ENCODE measurements at places on chromosomes 6 and 20. TPM values are rescaled to one million over a fixed set of nuclear protein-coding genes. Genes with fewer than 3 reads are reported as not detected.

- DNase-seq = no peak
Measured at GRCh38 chr6:136773473-136773796, 18.8 kb downstream of the MAP3K5 start.

DNA sequence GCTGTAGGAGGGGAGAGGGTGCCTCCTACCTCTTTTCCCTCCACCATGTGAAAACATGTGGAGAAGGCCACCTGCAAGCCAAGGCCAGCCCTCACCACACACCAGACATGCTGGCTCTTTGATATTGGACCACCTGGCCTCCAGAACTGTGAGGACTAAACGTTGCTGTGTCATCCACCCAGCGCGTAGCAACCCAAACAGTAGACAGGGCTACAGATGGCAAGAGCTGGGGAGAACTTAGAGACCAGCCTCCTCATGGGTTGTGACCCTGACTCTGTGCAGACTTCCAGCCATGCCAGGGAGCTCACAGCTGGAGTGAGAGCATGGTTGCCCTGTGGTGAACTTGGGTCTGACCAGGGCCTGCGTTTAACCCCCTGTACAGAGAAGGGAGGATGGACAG is 195.9 kb upstream of the CST7 start:
- DNase-seq = no peak

- no peak for DNase-seq
Measured at GRCh38 chr6:143150281-143150680, 89.6 kb downstream of the AIG1 start.

- no peak for DNase-seq
Measured at GRCh38 chr20:58523971-58524315, 8.7 kb upstream of the APCDD1L start.

DNA sequence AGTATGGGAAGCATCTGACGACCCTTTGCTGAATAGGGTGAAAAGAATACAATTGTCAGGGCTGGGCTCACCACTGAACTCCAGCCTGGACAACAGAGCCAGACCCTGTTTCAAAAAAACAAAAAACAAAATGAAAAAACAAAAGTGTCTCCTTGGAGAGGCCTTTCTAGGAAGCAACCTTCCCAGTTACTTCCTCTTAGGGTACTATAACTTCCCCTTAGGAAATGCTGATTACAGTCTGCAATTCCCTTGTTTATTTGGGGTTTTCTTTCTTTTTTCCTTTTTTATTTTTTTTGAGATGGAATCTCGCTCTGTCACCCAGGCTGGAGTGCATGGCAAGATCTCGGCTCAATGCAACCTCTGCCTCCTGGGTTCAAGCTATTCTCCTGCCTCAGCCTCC is 20.5 kb upstream of the TTPAL start:
- DNase-seq = no peak

DNA sequence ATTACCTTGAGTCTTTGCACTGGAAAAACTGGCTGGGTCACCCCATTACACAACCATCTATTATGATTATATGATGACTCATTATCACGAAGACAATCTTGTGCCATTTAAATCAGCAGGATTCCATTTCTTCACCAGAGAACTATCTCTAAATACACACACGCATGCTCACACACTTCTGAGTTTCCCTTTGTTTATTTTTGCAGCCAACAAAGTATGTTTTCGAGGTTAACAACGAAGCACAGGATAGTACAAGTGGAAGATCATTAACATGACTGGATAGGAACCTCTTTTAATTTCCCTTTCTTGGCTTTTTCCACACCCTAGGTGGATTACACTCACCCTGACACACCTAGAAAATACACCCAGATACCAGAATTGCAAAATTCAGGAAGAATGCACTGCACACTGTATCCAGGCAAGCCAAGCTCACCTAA is 18.9 kb downstream of the PERP start:
- DNase-seq = no peak

- DNase-seq = no peak
Measured at GRCh38 chr6:91719414-91719813, 1132.5 kb upstream of the MAP3K7 start.

DNA sequence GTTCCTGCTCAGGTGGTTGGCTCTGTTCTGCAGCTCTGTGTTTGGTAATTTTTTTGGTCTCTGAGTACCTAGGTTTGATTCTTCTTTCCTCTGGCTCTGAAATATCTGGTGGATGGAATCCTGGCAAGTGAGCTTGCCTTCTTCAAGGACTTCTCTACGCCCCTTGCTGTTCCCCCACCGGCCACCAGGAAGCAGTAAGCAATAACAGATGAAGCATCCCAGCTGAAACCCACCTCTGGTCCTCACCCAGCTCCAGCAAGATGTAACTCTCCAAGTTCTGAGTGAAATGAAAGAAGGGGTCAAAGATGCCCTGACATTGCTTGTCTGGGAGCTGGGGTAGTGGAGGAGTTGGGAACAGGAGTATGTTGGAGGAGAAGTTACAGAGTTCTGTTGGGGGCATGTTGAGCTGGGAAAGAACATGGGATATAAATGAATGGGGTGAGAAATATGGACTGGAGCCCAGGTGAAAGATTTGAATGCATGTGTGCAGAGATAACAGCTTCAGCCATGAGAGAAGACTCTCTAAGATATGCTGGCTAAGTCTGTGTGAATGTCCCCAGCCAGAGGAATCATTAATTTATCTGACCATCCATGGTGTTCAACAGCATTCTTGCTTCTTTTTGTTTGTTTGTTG is 51.3 kb upstream of the GLP1R start:
- no peak for DNase-seq

GRCh38 chr6:116948533-116949304 is 71.7 kb downstream of the RFX6 start:
- no peak for DNase-seq

- DNase-seq = no peak
Measured at GRCh38 chr6:33185190-33185589, 7.1 kb downstream of the COL11A2 start.

GRCh38 chr6:95017922-95018321 is 559.4 kb upstream of the MANEA start:
- no peak for DNase-seq

GRCh38 chr6:13834790-13835189 is 20.4 kb upstream of the MCUR1 start:
- DNase-seq = no peak

DNA sequence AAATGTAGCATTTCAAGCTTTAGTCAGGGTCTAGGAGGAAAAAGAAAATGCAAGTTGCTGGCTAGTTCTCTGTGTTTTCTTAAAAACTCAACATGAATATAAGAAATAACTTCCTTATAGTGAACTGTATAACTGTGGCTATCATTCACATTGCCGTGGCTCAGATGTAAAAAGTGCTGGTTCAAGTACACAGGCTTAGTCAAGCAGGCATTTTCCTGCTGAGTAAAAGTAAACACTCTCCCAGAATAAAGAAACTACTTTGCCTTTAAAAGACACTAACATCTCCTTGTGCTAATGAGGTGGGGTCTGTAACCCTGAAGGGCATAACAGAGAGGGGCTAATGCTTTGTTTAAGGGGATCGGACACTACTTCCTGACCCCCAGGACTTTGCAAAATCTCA is 3.3 kb downstream of the ATP5F1E start:
- no peak for DNase-seq

GRCh38 chr6:12898603-12899002 is 182.0 kb downstream of the PHACTR1 start:
- no peak for DNase-seq

DNA sequence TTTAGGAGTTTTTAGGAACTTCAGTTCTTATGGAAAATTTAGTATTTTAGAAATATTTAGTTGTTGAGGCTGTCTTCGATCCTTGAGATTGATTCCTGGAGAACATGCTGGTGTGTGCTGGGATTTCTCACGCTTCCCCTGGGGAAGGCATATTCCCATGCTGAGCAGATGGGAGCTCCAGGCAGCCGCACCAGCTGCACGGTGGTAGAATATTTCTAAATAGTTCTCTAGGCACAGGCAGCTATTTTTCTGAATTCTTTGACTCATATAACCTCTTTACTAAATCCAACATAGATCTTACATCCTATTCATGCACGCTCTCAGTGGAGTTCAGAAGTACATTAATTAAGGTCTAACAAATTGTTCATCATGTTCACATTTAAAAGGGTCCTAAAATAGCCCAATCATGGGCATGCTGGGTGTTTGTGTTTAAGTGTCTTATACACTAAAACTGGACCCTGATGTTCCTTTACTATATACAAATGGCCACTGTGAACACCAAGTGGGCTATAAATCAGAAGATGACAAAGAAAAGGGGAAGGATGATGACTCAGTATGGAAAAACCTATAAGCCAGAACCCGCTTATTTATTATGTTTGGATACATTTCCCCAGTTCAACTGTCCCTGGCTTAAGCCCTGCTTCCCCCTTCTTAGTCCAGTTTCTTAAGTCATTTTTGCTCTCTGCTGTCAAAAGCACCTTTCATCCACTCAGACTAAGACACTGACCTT is 138.5 kb downstream of the UST start:
- no peak for DNase-seq

- DNase-seq = no peak
Measured at GRCh38 chr6:110560239-110561007, 84.0 kb upstream of the SLC22A16 start.

The CRIP3 gene
- 0.95 TPM for total RNA-seq

The ANGPT4 gene
- total RNA-seq = 6.0 TPM

The LSM2 gene
- total RNA-seq = 30.5 TPM

The GSTA1 gene
- total RNA-seq = 22.2 TPM

The MCCD1 gene
- total RNA-seq = not detected

The NR2E1 gene
- total RNA-seq = not detected

The OR2J3 gene
- not detected for total RNA-seq

The FOXA2 gene
- 23.5 TPM for total RNA-seq

The HSPA12B gene
- 36.9 TPM for total RNA-seq

The SPEF1 gene
- 3.9 TPM for total RNA-seq

The NFATC2 gene
- total RNA-seq = 6.6 TPM

The BPI gene
- 0.44 TPM for total RNA-seq

The ABT1 gene
- 13.5 TPM for total RNA-seq

The PEX7 gene
- 5.6 TPM for total RNA-seq

All from lower lobe of right lung (tissue), 2 donors.